ENCODE measurements at places on chromosomes 5 and 9.

DNA sequence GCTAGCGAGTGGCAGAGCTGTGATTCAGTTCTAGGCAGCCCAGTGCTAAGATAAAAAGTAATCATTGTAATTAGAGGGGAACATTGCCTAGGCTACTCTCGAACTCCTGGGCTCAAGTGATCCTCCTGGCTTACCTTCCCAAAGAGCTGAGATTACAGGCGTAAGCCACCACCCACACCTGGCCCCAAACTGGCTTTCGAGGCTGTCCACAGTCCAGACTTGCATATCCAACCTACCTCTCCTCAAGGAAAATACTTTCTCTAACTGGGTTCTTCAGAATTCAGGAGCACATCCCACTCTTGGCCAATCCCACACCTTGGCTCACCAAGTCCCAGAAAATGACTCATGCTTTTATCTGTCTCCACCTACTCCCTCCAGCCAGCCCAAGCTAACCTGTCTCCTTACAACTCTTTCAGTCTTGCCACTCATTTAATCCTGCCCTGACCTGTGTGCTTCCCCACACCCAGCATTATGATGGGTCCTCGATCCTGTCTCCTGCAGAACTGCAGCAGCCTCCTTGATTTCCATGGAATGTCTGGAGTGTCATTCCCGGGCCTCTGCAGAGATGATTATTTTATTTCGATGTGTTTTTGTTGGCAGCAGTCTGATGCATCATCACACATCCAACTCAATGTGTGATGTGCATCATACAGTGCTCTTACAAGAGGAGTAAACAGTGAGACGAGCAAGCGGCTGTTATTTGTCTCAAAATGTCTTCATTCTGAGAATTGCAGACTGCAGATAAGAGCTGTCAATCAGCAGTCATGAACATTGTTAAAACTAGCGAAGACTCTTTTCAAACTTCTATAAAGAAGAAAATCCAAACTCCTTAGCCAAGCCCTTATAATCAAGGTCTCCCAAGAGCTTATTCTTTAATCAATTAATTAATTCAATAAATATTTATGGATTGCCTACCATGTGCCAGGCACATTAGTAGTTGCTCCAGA is 167.3 kb downstream of the SEC61B start:
- DNase-seq = no peak

GRCh38 chr9:136617746-136618579 is 44.8 kb upstream of the EGFL7 start:
- DNase-seq = no peak

DNA sequence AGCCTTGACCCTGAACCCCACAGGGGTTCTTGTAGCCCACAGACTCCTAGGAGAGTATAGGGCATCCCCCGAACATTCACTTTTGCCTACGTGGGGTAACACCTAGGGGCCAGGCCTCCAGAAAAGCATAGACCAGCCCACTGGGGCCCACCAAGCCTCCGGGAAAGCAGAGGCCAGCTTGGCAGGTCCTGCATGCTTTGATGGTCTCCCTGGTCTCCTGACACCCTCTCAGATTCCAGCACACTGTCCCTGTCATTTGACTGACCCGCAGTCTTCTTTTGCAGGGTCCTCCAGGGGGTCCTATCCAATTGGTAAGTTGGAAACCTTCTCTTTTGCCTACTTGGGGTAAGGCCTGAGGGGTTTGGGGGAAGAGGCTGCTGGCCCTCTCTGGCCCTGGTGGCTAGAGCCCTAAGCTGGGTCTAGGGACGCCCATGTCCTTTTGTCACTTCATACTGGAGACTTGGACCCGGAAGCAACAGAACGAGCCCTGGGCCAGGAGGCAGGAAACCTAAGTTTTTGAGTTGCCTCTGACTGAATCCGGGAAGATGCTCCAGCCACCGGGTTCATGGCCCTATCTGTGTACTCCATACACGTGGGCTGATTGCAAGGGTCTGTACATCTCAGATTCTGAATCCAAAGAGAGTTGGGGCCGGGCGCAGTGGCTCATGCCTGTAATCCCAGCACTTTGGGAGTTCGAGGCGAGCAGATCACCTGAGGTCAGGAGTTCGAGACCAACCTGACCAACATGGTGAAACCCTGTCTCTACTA is 20.9 kb upstream of the ORM1 start:
- DNase-seq = no peak

DNA sequence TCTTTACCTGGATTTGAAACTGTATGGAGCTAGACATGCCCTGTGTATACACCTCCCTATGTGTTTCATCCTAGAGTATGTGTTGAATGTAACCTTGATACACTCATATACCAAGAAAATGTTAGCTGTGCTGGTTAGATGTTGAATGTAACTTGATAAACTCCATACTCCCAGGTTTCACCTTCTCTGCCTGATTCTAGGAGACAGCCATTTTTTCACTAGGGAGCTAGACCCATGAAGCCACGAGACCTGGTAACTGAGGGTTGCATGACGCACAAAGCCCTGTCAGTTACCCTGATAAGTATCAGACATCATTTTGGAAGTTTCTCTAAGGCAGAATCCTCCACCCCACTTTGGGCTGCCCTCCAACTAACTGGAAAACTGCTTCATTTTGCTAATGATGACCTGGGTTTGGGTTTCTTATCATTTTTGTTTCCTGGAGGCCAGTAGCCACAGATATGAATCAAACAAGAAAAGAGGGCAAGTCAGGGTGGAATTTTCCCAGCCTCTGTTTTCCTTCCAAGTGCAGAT is 478.5 kb upstream of the KIF2A start:
- DNase-seq = no peak

DNA sequence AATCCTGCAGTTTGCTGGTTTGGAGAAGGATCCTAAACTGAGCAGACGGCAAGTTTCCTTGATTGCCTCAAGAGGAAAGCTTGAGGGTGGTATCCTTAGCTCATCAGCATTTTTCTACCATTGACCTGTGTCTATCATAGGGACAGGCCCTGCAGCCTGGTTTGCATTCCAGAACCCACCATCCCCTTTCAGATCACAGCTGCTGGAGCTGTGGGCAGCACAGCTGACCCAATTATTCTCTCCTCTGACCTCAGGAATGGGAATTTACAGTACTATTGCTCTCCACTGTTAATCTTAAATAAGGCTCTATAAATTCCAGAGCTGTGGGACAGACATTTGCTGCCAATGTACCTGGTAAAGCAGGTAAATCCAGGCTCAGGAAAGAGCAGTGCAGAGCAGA is 163.0 kb downstream of the SPOCK1 start:
- DNase-seq = no peak

GRCh38 chr5:144691936-144692335 is 521.3 kb downstream of the KCTD16 start:
- no peak for DNase-seq

DNA sequence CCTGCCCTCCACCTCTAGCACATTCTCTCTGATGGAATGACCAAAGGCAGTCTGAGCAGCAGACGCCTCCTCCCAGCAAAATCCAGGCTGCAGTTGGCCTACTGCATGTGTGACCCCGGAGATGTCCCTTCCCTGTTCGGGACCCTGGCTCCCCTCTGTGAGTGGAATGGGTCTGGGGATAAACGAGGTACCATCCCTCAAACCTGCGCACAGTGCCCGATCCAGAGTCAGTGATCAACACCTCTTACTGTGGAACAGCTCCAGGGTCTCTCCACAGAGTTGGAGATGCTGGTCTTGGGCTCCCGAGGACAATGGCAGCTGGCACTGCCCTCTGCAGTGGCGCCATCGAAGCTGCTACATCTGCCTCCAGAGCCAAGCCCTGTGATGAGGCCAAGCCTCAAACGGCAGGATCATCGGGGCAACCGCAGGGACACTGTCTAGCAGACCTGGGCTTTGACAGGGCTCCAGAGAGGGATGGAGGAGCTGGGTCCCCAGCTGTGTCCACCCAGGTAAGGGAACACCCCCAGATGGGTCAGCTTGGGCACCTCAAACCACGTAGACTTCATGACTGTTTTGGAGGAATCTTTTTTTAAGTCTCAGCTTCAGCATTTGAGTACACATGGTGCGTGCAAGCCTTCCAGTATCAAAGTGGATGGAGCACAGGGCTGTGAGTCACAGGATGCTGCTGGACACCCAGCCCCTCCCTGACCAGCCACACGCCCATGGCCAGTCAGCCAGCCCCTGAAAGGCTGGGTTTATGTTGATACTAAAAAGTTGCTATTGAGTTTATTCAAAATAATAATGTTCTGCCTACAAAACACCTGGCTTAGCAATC is 13.0 kb downstream of the MED10 start:
- no peak for DNase-seq
